Myometrial cell (primary cell): ENCODE measurements at places on chromosomes 3 and 15. TPM values are rescaled to one million over a fixed set of nuclear protein-coding genes. Genes with fewer than 3 reads are reported as not detected.

CHRNA3 gene
- not detected in 2 replicates for total RNA-seq

CCDC191 gene
- total RNA-seq: 0.86 and 2.5 TPM in 2 replicates

STAB1 gene
- 0.86 and 1.9 TPM in 2 replicates for total RNA-seq

SHC4 gene
- 1.9 and 2.9 TPM in 2 replicates for total RNA-seq

CMTM7 gene
- 5.2 and 9.2 TPM in 2 replicates for total RNA-seq

CLDN1 gene
- 3.5 and 4.3 TPM in 2 replicates for total RNA-seq

ACTRT3 gene
- total RNA-seq: 1.7 and 3.4 TPM in 2 replicates

DNAJA4 gene
- total RNA-seq: 2.9 and 4.1 TPM in 2 replicates

HHATL gene
- total RNA-seq: not detected in 2 replicates

RTP1 gene
- not detected in 2 replicates for total RNA-seq

CLDN16 gene
- 0.35 and 1.2 TPM in 2 replicates for total RNA-seq

BCL2A1 gene
- 0.71 and 0.86 TPM in 2 replicates for total RNA-seq
